ENCODE measurements at places on chromosomes 2 and 18.

GRCh38 chr2:55712477-55713060, 18.9 kb upstream of the PNPT1 start:
- no peak overlapping the region for H3K27ac ChIP-seq
- DNase-seq, result no peak
- H3K4me3 ChIP-seq, result no peak overlapping the region
- no peaks in the 10 kb centered on the region for H3K4me1 ChIP-seq

GRCh38 chr2:36559221-36559942, 38.6 kb downstream of the FEZ2 start:
- no peak for DNase-seq
- no peak overlapping the region for H3K4me3 ChIP-seq
- H3K4me1 ChIP-seq, result peaks cover 38% of the 10 kb centered on the region
- H3K27me3 ChIP-seq, result no peaks in the 10 kb centered on the region
- peak overlapping the region; percentile 27 for H3K27ac ChIP-seq

GRCh38 chr2:173496746-173497145, 142.1 kb downstream of the CDCA7 start:
- H3K36me3 ChIP-seq, result no peaks in the 10 kb centered on the region
- peak overlapping the region; percentile 35 for H3K4me3 ChIP-seq
- H3K27ac ChIP-seq, result peak overlapping the region; percentile 17

- no peaks in the 10 kb centered on the region for H3K36me3 ChIP-seq
- no peak for DNase-seq
- peaks cover 6% of the 10 kb centered on the region for H3K4me1 ChIP-seq
- no peak overlapping the region for H3K27ac ChIP-seq
Measured at GRCh38 chr18:58177896-58178470, 134.0 kb downstream of the NEDD4L start.

DNA sequence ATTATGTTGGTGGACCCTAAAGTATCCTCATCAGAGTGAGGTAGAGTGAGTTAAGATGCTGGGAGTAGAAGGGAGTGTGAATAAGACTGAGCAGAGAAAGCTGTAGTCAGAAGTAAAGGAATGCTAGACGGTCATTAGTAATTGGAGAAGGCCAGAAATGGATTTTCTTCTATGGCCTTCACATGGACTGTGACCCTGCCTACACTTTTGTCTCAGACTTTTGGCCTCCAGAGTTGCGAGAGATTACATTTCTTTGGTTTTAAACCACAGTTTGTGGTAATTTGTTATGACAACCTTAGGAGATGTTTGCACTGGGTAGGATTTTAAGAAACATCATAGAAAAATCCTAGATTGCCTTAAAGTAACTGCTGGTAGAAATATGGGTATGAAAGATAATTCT, 1267.7 kb upstream of the TMEFF2 start:
- no peaks in the 10 kb centered on the region for H3K27me3 ChIP-seq
- H3K36me3 ChIP-seq, result no peaks in the 10 kb centered on the region
- H3K4me3 ChIP-seq, result no peak overlapping the region
- DNase-seq, result no peak
- no peaks in the 10 kb centered on the region for H3K4me1 ChIP-seq
